CD4-positive, alpha-beta T cell treated with Interleukin-15 for 4 hours (primary cell): ENCODE measurements at places on chromosomes 16 and 17.
A peak's percentile ranks its signal among the peaks of the same experiment; 100 is the strongest.

DNA sequence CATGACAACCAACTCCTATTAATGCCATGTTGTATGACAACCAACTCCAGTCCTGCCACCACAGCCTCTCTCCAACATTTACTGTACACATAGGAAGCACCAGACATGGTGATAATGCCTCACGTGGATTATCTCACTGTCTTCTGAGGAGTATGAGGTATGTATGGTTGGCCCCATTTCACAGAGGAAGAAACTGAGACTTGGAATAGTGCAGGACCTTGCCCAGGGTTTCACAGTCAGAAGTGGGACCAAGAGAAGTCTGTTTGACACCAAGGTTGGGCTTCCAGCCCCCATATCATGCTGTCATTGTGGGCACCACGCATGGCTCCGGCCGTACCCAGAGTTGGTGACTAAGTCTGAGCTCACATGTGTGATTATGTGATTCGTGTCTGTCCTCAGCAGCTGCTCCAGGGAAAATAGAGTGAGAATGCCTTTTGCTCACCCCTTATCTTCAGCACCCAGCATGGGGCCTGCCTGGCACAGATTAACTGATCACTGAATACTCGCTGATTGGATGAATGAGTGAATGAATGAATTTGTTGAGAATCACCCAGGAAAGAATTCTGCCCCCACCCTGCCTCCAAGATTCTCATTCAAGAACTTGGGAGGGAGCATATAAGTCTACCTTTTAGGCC, 204.1 kb upstream of the NLRP1 start:
- no peak for DNase-seq

DNA sequence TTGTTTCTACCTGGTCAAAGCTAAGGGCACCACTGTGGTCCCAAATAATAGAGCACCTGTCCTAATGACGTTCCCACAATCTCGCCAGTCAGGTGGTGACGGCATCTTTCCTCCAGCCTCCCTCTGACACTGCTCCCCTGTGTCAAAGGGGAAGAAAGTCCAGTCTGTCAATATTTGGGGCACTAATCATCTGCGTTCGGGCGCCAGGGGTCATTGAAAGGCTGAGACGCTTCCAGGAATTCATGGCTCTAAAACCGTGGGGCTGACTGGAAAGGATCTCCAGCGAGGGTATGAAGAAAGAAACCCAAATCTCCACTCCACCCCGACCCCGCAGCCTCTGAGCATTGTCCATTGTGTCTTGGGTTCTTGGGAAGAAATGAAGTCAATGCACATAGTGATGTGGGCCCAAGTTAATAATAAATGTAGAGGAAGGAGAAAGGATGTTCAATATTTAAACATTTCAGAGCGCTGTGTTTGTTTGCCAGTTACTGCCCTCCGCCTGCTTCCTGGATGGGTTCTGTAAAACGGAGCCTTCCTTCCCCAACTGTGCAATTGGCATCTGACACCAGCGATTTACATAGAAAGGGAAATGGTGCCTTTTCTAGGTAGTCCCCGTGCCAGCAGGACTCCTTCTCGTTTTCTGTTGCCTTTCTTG, 103.2 kb downstream of the SOCS1 start:
- no peak for DNase-seq

GRCh38 chr17:44931376-44931775, 16.1 kb upstream of the GFAP start:
- DNase-seq = no peak

GRCh38 chr16:20298452-20298851, 28.9 kb downstream of the GP2 start:
- no peak for DNase-seq

DNA sequence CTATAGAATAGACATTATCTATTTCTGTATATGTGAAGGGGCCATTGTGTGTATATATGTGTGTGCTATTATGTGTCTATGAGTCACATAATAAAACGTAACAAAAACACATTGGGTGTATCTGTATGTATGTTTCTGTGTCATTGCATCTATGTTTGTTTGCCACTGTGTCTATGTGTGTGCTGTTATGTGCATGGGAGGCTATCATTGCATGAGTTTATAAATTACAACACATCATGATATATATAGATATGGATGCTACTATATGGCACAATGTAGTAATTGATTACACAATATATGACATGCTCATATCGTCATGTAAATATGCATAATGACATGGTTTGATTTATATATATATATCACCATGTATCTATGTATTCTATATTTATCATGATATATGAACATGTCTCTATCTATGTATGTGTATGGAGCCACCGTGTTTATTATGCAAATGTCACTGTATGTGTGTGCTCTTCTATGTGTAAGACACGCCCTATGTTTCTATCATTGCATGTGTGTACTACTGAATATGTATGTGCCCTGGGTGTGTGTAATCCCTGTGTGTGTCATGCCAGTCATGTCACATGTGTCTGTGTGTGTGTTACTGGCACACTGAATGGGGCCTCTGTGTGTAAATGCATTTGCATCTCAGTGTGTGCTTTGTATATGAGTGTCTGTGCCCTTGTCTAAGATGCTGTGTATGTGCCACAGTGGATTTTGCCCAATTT, 1.4 kb upstream of the TSPOAP1 start:
- DNase-seq = peak; percentile 59

- no peak for DNase-seq
Measured at GRCh38 chr16:3734758-3735221, 17.5 kb upstream of the TRAP1 start.

GRCh38 chr17:16989953-16990860, 18.3 kb upstream of the TNFRSF13B start:
- no peak for DNase-seq

DNA sequence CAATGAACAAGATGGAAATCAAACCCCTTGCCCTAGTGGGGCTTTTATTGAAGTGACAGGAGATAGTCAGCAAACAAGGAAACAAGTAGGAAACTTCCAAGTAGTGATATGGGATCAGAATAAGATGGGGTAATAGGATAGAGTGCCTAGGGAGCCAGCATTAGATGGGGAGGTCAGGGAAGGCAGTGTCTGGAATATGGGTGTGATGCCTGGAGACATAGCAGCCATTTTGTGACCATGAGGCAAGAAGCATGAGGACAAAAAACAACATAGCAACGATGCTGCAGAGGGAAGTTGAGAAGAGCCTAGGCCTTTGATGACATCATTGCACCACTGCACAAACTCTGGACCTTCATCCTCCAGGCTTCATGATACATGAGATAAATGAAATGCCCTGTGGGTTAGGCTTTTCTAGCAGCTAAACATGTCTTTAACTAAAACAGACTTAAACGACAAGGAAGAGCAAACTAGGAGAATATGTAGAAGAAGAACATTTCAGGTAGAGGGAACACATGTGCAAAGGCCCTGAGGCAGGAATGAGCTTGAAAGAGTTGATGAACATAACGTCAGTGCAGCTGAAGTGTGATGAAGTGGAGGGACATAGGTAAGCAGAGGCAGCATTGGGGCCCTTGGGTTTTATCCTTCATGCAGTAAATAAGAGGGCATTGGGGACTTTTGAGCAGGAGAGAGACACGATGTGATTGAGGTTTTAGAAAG, 18.2 kb upstream of the TMEM11 start:
- DNase-seq = no peak

DNA sequence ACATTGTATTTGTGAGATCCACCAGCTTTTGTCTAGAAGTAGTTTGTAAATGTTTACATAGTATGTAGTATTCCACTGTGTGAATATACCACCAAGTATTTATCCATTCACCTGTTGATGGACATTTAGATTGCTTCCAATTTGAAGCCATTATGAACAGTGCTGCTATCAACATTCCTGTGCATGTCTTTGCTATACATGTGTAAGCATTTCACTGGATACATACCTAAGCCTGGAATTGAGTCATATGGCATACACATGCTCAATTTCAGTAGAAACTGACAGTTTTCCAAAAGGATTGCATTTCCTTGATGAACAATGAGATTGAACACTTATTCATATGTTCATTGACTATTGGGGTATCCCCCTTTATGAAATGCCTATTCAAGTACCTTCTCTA, 540.6 kb upstream of the SOX9 start:
- DNase-seq = no peak

GRCh38 chr17:74530831-74531150, 484 bp downstream of the CD300LB start:
- no peak for DNase-seq

DNA sequence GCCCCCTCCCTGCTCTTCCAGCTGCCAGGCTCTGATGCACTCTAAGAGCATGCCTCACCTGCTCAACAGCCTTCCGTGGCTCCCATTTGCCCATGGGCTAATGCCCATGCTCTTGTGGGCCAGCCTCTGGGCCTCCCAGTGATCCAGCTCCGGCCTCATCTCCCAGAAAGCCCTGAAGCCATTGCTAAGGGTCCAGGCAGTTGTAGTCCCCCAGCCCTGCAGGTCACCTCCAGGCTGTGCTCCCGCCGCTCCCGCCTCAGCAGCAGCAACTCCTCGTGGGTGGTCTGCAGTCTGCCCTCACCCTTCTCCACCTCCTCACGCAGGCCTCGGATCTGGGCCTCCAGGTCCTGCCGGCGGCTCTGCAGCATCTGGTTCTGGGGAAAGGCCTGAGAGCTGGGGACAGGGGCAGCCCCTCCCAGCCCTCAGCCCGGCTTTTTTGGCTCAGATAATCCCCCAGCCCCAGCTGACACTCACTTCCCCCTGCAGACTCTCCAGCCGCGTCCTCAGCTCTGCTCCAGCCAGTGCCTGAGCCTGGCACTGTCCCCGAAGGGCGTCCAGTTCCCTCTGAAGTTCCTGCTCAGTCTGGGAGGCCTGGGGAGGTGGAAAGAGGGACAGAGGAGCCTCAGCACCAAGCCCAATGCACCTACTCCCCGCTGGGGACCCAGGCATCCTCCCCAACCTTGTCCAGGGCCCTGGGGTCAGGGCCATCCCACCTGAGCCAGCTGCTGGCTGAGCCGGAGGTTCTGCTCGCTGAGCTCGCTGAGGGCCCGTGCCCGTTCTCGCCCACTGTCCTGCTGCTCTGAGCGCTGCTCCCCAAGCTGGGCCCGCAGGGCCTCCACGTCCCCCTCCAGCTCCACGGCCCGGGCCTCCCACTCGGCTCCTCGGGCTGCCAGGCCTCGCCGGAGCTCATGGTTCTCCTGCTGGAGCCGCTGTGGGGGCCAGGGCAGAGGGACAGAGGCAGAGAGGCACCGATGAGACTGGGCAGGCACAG, 6.2 kb downstream of the BICDL2 start:
- no peak for DNase-seq

GRCh38 chr16:23148166-23148512, 1.1 kb downstream of the USP31 start:
- DNase-seq = no peak

- DNase-seq = peak; percentile 28
Measured at GRCh38 chr17:77872199-77872598, 86.3 kb upstream of the TNRC6C start.

DNA sequence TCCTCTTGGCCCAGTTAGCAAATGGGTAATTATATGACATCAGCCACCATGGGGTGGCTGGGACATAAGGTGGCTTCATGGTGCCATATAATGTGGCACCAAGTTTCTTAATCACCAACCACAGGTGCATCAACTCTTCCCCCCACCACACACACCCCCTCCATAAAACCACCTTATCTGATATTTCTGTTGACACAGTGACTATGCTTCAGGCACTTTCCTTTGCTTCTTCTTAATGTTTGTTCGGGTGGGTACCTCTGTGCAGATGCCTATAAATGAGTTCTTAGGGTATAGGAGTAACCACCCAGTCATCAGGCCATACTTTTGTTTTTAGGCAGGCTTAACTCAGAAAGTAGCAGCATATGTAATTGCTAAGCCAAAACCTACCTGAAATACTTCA, 29.5 kb downstream of the RNF43 start:
- DNase-seq = no peak

DNA sequence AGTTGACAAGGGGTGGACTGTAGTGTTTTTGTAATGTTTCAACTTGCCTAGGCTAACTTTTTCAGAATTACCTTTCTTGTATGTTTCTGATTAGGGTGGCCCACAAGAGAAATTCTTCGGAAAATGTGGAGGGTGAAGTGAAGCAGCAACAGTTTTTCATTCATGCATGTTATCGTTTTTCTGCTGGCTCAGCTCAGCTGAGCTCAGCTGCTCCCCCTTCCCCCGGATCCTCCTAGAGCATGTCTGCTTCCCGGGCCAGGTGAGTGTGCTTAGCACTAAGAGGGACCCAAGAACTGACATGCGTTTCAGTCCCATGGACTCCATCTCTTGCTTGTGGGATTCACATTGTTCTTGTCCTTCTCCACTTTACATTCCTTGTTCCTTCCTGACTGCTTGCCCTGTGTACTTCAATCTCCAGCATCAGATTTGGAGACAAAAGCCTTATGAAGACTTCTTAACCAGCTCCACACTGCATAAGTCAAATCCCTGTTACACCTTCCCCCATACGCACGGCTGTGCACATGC, 33.6 kb downstream of the SCPEP1 start:
- DNase-seq = no peak

DNA sequence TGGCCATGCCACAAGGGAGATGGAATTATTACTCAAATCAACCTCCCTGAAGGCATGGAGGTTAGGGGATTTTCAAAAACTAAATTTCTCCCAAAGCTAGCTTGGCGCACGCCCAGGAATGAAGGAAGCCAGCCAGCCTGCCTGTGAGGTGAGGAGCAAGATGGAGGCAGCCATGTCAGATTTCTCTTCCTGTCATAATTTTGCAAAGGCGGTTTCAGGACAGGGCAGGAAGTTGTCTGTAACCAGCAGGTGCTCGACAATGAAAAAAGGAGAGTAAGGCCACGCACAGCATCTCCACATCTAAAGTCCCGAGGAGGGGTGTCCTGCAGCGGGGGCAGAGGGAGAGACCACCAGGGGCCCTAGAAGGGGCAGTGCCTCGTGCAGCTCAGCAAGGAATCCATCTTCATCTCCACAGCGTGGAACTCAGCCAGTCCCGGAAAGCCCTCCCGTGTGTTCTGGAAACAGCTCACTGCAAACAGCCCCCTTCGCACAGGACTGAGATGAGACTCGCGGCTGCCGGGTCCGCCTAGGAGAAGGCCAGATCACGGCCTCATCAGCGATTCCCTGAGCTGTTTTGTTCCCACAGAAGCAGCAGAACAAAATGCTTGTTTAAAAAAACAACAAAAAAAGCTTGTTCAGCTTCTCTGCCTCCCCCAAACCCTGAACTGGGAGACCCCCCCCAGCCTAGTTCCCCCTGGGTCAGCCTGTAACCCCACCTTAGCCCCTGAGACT, 47.8 kb downstream of the SLC7A5 start:
- DNase-seq = no peak

- no peak for DNase-seq
Measured at GRCh38 chr17:40268141-40268712, 19.5 kb upstream of the CDC6 start.

GRCh38 chr16:85007496-85008214, 3.7 kb downstream of the ZDHHC7 start:
- no peak for DNase-seq

DNA sequence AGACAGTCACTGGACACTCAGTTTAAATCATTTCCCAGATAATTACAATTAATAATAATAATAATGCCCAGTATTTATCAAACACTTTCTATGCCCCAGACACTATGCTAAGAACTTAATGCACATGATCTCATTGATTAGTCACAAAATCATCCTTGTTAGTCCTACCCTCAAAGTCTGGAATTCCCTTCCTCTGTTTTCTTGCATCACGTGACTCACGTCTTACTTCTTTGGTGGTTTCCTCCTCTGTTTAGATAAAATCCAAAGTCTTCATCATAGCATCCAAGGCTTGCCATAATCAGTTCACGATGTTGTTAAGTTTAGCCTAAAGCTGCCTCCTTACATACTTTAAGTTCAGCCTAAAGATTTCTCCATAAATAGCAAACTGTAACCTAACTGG, 471.9 kb downstream of the PMP22 start:
- DNase-seq = no peak

GRCh38 chr17:16288860-16289571, 64.3 kb downstream of the CENPV start:
- no peak for DNase-seq

GRCh38 chr16:81767987-81768592, 11.0 kb upstream of the PLCG2 start:
- DNase-seq = no peak

- DNase-seq = no peak
Measured at GRCh38 chr17:7887038-7887481, 1.5 kb upstream of the CHD3 start.
